Esophagus squamous epithelium (tissue), 5 donors: ENCODE measurements at places on chromosomes 11 and 22. TPM values are rescaled to one million over a fixed set of nuclear protein-coding genes. Genes with fewer than 3 reads are reported as not detected.

The IL17REL gene
- not detected for total RNA-seq

The WDR74 gene
- total RNA-seq = 42.0 TPM

The SIRT3 gene
- 7.6 TPM for total RNA-seq

The RAG1 gene
- total RNA-seq = 0.19 TPM

The OR51B4 gene
- total RNA-seq = not detected

The PDGFD gene
- 1.6 TPM for total RNA-seq

The MISFA gene
- total RNA-seq = not detected

The SSH3 gene
- 78.4 TPM for total RNA-seq

The DTX4 gene
- total RNA-seq = 8.4 TPM

The OR51I2 gene
- not detected for total RNA-seq

The PGA3 gene
- total RNA-seq = not detected

The APOA1 gene
- not detected for total RNA-seq

The JAML gene
- total RNA-seq = 4.3 TPM

The FEN1 gene
- 11.8 TPM for total RNA-seq

The RFPL1 gene
- not detected for total RNA-seq

The OR10D3 gene
- total RNA-seq = not detected

The CARD16 gene
- total RNA-seq = 9.0 TPM

The OR1S2 gene
- total RNA-seq = not detected

The OR51I1 gene
- total RNA-seq = not detected

The FOLH1 gene
- total RNA-seq = 7.4 TPM

The MIAT gene
- total RNA-seq = 2.3 TPM

The PTPN5 gene
- total RNA-seq = 0.18 TPM

The FOSL1 gene
- total RNA-seq = 53.7 TPM

The MPEG1 gene
- 0.04 TPM for total RNA-seq

The PKP3 gene
- 712 TPM for total RNA-seq

The NCAPD3 gene
- total RNA-seq = 8.0 TPM

The CCDC116 gene
- not detected for total RNA-seq

The NCAM1 gene
- 2.3 TPM for total RNA-seq

The ANGPTL5 gene
- 0.29 TPM for total RNA-seq

The TOMT gene
- total RNA-seq = not detected

The TIMM10 gene
- 47.3 TPM for total RNA-seq

The RPLP2 gene
- total RNA-seq = 232 TPM

The TMEM218 gene
- total RNA-seq = 12.1 TPM

The MYOD1 gene
- total RNA-seq = not detected

The SLCO2B1 gene
- total RNA-seq = 13.1 TPM

The KIAA1671 gene
- total RNA-seq = 45.5 TPM

The KBTBD3 gene
- total RNA-seq = 0.70 TPM

The IL17RA gene
- 8.6 TPM for total RNA-seq

The ZC3H7B gene
- 36.8 TPM for total RNA-seq

The APOL5 gene
- total RNA-seq = not detected
